ENCODE measurements at places on chromosomes 11 and 22.

DNA sequence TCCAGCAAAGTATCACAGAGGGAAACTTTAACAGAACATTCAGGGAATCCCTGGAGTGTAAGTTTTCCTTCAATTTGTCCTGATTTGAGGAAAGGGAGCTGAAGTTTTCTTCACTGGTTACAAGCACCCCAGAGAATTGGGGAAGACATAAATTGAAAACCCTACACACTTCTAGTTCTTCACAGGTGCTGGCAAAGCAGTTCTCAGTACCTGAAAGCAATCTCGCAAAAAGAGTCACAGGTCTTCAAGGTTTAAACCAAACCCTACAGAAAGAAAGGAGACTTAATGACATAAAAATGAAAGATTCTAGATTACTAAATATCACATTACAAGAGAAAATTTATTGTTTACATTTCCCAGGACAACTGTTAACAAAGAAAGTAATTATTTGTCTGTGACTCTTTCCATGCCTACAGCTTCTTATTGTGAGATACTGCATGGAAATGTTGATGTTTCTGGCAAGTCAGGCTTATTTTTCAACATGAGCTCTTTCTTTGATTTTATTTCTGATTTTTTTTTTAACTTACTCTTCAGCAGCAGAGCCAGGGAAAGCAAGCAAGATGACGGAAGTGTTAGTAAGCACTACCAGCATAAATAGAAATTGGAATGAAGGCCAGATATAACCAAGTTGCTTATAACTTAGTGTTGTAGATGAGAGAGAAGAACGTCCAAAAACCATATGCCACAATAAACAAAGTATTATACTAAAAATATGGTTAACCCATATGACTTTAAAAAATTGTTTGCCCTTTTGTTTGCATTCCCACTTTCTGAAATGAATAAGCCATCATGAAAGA, 44.1 kb downstream of the FANCF start:
- no peak for DNase-seq

DNA sequence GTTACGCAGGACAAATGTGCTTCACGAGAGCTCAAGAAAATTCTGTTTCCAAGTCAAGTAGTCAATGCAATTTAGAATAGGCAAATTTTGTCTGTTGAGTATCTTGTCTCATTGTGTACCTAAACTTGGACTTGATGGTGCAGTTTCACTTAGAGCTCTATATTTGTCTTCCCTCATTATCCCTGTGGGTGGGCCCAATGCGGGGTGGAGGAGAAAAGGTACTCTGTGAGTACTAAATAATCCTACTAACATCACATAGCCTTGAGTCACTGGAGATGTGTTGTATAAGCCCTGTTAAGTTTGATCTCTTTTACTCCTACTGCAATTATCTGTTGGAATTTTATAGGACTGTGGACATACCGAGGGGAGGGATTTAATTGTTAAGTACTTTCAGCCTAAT, 331.2 kb downstream of the METTL15 start:
- no peak for DNase-seq

DNA sequence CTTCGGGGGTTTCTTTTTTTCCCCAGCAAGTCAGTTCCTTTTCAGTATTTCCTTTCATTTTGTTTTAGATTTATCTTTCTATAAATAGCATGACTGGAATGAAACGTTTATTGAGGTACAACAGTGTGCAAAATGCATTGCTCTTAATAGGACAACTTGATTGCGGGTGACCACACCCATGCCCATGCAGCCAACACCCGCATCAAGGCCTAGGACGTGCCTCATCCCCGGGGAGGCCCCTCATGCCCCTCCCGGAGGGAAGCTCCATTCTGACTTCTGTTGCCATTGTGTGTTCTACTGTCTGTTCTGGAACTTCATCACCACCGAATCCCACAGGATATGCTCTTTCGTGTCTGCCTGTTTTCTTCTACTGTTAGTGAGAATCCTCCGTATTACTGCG, 82.2 kb downstream of the RPS6KA4 start:
- no peak for DNase-seq

DNA sequence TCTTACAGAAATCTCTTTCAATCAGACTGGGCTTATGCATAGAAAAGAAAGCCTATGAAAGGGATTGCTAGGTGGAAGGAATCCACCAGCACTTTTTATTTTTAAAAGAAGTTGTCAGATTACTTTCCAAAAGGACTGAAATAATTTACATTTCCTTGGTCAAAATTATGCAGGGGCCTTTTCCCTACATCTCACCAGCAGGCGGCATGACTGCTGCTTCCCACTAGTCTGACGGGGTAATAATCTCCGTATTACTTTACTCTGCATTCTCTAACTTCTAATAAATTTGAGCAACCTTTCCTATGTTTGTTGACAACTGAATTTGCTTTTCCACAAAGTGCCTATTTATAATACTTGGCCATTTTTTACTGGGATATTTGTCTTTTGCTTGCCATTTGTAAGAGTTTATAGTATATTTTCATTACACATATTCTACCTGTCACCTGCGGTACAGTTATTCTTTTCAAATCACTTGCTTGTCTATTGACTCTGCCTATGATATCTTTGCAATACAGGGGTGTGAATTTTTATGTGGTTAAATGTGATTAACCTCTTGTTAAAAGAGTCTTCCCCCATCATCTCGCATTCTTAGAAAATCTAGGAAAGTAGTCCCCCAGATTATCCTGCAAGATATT, 51.9 kb upstream of the USP47 start:
- no peak for DNase-seq

GRCh38 chr11:128783513-128783912, 83.6 kb downstream of the KCNJ1 start:
- no peak for DNase-seq

GRCh38 chr11:107468596-107468995, 11.0 kb upstream of the CWF19L2 start:
- DNase-seq, result no peak

- no peak for DNase-seq
These were observed 1039.2 kb downstream of the TBC1D22A start for GRCh38 chr22:47801541-47802245.

GRCh38 chr11:134250246-134250645, 2.9 kb downstream of the THYN1 start:
- no peak for DNase-seq

- DNase-seq, result no peak
These were observed 45.8 kb downstream of the C11orf96 start for GRCh38 chr11:43988040-43988817.

GRCh38 chr11:65850217-65851082, 7.5 kb downstream of the CFL1 start:
- no peak for DNase-seq

DNA sequence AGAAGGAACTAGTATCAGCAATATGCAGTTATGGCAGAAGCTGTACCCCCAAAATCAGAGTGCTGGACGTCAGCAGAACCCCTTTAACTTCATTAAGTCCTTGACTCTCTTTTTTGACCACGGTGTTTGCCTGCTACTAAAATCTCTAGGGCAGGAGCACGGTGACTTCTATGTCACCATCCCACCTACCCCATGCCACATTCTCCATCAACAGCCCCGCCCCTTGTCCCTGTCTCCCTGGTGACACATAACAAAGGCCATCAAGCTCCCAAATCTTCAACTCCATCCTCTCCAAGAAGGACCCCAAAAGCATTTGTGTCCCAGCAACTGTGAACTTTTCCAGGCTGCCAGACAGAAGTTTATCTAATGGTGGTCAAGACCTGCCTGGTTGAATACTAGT, 894 bp downstream of the ADA2 start:
- DNase-seq, result no peak

DNA sequence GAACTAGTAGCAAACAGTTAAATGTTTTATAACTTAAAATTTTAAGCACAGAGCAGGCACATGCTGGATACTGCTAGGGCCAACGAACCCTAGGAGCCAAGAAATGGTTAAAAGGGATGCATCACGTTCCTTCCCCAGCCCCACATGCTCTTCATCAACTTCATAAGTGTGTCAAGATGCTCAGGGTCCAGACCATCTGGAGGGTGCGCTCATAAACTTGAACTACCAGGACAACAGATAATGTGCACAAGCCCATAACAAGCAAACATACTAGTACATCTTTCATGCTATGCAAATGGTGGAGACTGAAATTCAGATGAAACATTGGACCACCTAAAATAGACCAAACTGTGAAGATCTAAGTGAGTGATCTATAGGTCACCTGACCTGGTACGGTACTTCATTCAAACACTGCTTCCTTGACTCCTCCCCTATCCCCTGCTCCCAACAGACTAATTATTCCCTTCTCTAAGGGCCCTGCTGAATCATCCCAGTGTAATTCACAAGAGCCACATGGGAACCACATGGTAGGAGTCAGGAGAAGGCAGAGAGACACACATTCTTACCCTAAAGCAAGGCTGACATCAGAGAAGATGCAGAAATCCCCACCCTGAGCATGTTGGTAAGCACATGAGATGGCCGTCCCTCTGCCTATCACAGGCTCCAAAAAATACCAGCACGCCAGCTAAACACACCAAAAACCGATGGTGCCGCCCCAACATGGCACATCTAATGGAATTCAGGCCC, 83.9 kb downstream of the ETS1 start:
- DNase-seq, result no peak

DNA sequence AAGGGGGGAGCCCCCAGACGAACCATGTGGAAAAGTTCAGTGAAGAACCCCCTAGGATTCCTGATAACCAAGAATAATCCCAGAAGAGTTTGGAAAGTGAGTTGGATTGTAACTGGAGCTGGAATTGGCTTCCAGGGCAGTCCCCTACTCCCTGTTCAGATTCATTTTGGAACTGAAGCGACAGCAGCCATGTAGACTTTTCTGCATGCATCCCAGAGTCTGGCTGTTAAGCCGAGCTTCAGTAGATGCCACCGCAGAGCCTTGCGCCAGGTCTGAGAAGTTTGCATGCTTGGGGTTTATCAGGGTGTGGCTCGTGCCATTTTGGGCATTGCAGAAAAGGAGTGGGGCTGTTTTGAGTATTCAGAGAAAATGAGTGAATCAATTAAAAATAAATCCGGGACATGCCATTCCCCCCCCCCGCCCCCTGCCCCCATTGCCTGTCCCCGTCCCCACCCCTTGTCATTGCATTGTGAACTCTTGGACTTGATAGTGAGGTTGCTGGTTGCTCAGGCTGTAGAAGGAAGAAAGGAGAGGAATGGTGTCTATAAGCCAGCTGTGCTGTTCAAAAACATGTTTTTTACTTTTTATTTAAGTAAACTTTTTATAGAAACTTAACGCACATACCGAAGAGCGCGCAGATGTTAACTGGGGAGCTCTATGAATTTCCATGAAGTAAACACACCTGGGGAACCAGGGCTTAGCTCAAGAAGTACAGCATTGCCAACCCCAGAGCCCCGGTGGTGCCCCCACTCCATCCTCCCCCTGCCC, 71.2 kb downstream of the LDLRAD3 start:
- no peak for DNase-seq

GRCh38 chr11:89458716-89459115, 32.5 kb downstream of the NOX4 start:
- no peak for DNase-seq

DNA sequence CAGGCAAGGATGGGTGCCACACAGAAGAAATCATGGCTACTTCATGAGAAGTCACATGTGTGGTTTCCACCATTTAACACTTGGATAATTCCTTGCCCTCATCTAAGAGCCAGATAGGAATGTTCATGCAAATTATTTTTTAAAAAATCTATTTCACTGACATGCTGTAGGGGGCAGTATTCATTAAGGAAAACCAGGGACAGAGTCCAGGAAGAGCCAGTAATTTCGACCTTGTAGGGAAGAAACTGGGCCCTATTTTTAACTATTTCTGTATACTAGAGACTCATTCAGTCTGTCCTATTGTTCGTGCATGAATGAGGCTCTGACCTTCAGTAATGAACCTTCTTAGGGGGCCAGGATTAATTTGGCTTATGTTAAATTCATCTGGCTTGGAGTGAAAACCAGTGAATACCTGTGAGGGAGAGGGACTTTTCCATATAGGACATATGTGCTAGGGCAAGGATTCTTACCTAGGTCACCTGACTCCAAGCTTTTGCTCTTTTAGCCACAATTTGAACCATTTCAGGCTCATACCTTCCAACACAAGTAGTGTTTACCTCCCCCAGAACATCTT, 192.7 kb downstream of the NAV2 start:
- no peak for DNase-seq

DNA sequence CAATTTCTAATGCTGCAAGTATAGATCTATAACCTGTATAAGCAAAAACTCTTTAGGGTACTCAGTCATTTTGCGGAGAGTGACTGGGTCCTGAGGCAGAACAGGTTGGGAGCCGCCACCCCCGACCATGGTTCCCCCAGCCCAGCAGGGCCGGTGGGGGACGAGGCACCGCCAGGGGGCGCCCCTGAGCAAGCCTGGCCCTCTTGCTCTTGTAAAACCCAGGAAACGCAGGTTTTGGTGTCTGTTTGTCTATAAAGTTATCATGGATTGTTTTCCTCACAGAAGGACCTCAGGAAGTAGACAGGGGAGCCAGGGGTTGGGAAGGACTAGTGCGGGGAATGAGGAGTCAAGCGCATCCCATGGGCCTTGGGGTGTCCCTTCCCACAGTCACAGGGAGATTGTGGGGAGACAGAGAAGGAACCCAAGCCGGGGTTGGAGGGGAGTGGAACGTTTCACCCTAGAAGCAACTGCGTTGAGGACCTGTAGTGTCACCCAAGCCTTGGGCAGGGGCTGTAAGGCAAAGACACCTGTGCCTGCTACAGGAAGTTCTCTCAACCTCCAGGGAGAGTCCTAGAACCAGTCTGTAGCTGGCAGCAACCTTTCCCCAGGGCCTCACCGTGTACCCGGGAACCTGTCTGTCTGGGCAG, 26.4 kb downstream of the KCTD17 start:
- DNase-seq, result peak; percentile 80

DNA sequence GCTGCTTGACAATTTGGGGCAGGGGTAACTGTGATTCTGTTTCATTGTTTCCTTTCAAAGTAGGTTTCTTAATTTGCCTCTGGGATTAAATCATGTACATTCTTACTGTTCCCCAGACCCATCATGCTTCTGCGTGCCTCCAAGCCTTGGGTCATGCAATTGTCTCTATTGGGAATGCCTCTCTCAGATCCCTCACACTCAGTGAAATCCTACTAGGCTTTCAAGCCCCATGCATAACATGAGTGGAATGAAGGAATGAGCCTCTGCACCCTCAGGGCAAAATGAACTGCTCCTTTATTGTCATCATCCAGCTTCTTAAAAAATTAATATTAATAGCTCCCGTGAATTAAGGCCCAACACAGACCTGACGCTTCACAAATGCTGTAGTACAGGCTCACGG, 381.7 kb downstream of the TENM4 start:
- no peak for DNase-seq

- no peak for DNase-seq
These were observed 21.6 kb upstream of the C11orf96 start for GRCh38 chr11:43920598-43921419.

DNA sequence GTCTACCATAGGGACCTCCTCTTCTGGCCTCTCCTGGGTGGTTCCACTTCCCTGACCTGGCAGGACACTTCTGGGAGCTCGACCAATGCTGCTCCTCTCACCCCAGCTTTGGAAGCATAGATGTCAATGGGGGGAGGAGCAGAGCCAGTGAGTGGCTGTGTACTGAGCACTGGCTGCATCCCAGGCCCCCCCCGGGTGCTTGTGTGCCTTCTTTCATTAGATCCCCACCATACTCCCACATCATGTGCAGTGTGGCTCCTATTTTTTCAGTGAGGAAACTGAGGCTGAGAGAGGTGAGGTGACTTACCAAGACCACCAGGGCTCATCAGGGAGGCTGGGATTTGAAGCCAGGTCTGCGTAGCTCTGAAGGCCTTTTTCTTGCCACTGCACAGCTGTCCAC, 44.3 kb downstream of the LRRC32 start:
- no peak for DNase-seq

- no peak for DNase-seq
These were observed 20.2 kb upstream of the VSTM5 start for GRCh38 chr11:93870616-93871015.

Data from stimulated activated CD8-positive, alpha-beta memory T cell treated with anti-CD3 and anti-CD28 coated beads, Interleukin-4, amount 100 ng/mL, for 4 hours (primary cell).